ENCODE measurements at places on chromosomes 5 and 9.
A peak's percentile ranks its signal among the peaks of the same experiment; 100 is the strongest.

GRCh38 chr9:98702835-98703380, 5.8 kb downstream of the GABBR2 start:
- no peak for DNase-seq

DNA sequence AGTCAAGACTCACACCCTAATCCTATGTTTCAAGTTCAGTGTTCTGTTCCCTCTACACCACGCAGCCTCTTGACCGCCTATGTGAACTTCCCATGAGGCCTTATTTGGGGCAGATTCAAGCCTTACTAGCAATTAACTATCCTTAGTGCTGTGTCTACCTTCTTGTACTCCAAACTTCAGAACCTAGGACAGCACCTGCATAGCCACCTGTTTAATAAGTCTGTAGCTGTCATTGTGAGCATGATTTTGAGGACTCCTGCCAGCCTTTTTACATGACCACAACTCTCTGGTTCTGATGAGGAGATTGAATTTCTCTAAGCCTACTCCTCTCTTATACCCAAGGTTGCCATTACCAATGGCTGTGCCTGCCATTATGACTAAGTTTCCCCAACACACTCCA, 50.8 kb upstream of the PCSK1 start:
- no peak for DNase-seq

- DNase-seq: no peak
These were observed 564.8 kb downstream of the ACTL7B start for GRCh38 chr9:108290839-108291585.

DNA sequence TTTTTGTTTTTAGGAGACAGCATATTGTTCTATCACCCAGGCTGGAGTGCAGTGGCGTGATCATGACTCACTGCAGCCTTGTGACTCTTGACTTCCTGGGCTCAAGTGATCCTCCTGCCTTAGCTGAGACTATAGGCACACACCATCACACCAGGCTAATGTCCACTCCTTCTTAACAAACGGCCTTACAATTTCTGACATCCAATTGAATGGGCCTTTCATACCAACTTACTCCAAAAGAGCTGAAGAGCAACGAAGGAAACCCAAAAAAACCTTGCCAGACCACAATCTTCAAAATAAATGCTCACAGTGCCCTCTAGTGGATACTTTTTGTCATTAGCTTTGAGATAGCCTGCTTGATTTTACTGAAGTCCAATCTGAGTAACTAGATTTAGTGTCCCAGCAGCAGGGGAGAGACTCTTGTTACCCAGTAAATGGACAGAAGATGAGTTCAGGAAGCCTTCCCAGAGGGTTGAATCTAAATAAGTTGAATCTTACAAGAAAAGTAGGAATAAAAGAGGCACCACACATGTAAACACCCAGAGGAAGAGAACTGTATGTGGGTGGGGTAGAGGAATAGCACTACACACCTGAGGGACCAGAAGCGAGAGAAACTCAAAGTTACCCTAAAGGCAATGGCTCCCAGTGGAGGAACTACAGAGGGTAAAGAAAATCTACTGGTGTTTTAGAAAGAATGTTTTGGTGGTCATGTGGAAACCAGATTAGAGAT, 9.3 kb downstream of the ZNF622 start:
- peak; percentile 64 for DNase-seq

Data from T-helper 2 cell (primary cell).